KG1 (cell line): ENCODE measurements at places on chromosomes 2 and 18.

GRCh38 chr2:9251154-9252001 is 44.8 kb downstream of the ASAP2 start:
- no peak for DNase-seq

DNA sequence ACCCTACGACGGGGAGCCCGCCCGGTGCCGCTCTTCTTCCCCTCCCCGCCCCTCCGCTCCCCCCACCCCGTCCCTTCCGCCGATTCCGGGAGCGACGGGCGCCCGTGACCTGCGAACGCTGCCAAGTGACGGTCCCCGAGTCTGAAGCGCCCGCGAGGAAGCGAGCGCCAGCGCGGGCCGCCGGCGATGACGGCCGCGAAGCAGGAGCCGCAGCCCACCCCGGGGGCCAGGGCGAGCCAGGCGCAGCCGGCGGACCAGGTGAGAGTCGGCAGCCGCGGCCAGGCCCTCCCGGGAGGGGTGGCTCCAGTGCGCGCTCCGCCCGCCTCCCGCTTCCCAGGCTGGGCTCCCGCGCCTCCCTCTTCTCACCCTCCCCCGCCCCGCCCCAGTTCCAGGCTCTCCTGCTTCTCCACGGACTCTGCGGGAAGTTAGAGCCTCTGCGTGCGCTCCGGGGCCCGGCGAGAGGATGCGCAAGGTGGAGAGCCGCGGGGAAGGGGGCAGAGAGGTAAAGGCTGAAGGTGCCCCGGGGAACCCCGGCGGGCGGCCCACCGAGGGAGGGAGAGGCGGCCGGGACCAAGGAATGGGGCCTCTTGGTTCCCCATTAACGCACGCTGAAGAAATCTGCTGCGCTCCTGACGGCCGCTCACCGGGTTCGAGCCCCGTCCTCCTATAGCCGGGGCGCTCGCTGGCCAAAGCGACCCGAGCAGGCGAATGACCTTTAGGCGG is 719.5 kb downstream of the DPP10 start:
- DNase-seq = no peak

DNA sequence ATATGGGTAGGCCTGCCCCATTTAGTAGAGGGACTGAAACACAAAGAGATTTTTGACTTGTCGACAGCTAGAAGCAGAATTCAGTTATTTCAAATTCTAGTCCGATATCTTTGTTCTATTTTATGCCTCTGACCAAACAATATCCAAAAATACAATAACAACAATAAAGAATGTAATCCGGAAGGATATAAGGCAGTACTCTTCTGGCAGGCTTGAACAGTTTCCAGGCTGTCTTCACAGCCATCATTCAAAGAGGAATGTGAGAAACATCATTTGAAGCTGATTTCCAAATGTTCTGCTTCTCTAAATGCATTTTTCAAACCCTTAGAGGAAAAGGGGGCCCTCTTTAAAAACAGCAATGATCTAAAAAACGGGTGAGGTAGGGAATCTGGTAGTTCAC is 36.7 kb upstream of the SPTBN1 start:
- DNase-seq = no peak

DNA sequence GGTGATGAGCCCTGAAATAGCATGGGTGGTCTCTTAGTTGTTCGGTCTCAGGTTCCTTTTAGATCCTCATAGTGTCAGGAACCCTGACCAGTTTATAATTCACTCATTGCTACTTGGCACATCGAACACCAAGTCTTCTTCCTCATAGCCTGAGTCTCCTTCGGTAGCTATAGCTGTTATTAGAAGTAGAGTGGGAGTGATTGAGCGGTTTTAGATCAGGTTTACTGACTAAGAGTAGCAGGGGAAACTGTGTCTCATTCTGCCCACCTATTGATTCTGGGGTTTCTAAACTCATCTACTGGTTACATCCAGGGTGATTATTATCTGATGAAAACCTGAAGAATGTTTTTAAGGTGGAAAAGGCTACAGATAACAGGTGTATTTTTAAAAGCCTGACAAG is 114.6 kb downstream of the SETBP1 start:
- DNase-seq = no peak

DNA sequence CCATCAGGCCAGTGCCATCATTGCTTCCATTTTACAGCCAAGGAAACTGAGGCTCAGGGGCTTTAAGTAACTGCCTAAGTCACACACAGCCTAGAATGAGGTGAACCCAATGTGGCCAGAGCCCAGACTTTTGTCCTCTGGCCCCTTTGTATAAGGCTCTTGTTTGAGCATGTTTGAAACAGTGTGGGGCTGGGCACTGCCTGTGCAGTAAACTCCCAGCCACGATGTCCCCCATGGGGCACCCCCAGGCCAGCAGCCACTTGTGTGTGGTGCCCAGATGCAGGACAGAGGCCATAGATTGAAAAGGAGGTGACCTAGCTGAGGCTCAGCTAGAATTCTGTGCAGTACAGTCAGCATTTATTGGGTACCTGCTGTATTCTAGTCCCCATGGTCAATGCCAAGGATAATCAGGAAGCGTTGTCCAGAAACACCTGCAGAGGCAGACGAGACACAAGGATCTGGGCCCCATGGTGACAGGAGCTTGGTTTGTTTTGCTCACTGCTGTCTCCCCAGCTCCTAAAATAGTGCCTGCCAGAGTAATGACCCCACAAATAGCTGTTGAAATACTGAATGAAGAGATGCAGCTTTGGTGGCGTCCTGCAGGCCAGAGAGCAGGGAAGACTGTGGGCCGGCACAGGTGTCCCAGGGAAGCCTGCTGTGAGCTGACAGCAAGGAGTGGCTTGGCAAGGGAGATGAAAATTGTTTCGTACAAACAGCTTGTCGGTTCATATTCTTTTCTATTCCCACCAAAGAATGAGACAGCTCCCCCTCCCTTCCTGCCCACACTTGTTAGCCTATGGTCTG is 160.7 kb downstream of the LDLRAD4 start:
- DNase-seq = no peak

- no peak for DNase-seq
These were observed 5.3 kb upstream of the ARHGAP15 start for GRCh38 chr2:143123911-143124310.
